ENCODE measurements at places on chromosomes 12 and 14.

- DNase-seq: no peak
Measured at GRCh38 chr12:59446116-59446515, 149.7 kb upstream of the SLC16A7 start.

DNA sequence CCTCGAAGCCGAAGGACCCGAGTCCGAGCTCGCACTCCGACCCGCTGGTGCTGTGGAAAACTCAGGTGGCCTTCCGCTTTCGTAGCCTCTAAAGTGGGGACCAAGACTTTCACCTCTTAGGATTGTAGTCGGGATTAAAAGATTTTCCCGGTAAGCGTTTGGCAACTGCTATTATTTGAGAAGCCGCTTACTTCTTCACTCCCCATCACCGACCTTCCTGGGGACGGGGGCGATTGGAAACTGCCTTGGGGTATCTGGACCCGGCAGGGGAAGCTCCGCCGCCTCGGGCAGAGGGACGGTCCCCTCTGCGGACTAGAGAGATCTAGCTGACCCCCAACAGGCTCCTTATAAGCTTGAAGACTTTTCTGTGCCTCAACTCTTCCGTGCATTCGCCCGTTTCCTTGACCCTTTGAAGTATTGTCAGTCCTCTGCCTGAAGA is 659 bp downstream of the TRAFD1 start:
- no peak for DNase-seq

DNA sequence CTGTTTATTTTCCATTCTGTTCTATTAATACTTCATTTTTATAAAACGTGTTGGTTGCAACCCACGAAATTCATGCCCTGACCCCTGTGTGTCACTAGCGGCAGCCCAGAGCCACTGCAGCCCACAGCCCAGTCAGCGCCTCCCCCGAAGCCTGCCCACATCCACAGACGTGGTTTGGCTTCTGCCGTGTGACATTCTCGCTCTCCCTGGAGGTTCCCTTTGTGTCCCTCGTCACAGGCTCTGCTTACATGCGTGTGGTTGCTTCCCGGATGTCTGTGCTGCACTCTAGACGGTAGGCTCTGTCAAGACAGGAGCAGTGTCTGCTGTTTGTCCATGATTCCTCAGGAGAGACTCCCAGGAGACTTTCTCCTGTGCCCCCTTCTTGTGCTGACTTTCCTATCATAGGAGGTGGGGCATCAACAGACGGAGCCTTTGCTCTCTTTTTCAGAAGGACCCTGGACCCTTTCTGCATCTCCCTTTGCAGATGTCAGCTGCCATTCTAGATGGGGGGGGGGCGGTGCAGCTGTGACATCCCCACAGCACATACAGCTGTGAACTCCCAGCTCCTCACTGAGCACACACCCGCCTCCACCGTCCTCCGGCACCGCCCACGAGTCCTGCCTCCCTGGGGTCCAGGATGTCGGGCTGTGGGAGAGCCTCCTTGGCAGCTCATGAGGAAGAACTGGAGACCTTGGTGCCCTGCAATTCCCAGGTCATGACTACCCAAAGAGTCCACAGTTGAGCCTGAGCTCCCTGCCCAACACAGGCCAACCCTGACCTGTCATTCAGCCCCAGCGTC is 36.8 kb upstream of the PIWIL1 start:
- DNase-seq: no peak

GRCh38 chr12:6471989-6472360 is 1.5 kb upstream of the VAMP1 start:
- DNase-seq: no peak

GRCh38 chr14:58151133-58152013 is 640 bp downstream of the ARMH4 start:
- peak; percentile 9 for DNase-seq

DNA sequence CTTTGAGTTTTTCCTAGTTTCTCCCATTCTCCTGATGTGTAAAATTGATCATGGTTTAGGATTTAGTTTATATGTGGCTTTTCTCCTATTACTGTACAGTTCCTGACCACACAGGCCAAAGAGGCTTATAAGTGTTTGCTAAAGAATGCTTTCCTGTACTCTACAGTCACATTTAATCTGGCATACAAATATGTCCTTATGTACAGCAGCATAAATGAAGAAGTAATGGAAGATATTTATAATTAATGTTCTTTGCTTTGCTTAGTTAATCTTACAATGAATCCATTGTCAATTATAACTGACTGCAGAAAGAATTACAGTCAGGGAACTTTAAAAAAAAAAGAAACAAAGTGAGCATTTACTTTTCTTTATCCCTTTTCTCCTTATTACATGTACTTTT is 293.9 kb downstream of the KCNC2 start:
- no peak for DNase-seq

GRCh38 chr14:102234331-102235264 is 70.4 kb downstream of the MOK start:
- peak; percentile 42 for DNase-seq

- DNase-seq: no peak
Measured at GRCh38 chr12:2337031-2338010, 284.5 kb downstream of the CACNA1C start.

GRCh38 chr14:53532853-53533252 is 379.7 kb upstream of the DDHD1 start:
- DNase-seq: no peak

DNA sequence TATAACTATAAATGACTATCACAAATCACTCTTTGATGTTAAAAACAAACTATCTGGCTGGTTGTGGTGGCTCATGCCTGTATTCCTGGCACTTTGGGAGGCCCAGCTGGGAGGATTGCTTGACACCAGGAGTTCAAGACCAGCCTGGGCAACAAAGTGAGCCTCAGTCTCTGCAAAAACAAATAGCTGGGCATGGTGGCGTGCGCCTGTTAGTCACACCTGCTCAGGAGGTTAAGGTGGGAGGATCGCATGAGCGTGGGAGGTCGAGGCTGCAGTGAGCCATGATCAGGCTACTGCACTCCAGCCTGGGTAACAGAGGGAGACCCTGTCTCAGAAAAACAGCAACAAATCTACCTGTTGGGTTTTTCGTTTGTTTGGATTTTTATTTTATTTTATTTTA is 5.4 kb downstream of the TXNRD1 start:
- DNase-seq: no peak

- DNase-seq: no peak
Measured at GRCh38 chr12:18363321-18363720, 102.0 kb downstream of the PIK3C2G start.

DNA sequence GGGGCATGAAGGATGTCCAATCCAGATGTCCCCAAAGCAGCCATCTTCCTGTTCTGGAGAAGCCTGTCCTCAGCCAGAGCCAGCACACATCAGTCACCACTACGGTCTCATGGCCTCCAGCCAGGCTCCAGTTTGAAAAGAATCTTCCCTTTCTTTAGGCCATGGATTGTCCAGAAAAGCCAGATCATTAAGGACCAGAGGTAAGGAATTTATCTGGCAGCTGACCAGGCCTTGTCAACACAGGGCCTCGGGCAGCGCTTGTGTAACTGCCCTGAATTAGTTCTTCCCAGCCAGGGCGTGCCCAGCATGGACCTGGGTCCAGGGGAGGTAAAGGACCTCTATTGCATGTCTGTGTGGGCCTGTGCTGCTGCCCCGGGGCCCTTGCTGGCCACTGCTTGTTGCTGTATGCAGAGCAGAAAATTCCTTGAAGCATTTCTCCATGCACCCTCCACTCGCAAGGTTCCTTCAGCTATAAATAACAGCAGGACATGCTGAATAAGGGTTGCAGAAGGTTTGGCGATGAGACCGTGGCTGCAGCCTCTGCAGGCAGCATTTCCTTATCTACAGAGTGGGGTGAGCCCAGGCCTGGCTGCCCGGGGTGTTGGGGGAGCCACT is 21.7 kb upstream of the VPS37B start:
- no peak for DNase-seq

GRCh38 chr12:66860752-66861750 is 182.2 kb upstream of the GRIP1 start:
- peak; percentile 52 for DNase-seq

DNA sequence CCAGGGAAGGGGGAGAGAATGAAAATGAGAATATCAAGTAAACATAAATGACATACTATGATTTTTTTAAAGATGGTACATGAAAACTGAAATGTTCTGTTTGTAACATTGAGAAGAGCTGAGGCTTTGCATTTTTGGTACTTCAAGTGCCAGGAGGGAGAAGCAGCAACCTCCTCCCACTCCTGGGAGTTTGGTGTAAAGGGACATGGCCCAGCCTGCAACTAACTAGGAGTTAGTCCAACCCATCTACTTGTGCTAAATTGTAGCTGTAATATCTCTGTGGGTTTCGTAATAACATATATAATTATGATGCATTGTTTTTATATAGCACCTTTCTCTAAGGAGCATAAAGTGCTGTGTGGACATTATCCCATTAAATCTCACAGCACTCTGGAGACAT is 517.5 kb downstream of the NELL2 start:
- no peak for DNase-seq

- DNase-seq: no peak
Measured at GRCh38 chr14:80605536-80605935, 336.0 kb downstream of the CEP128 start.

All from WERI-Rb-1 (cell line).